ENCODE measurements at places on chromosomes 1 and 21.

DNA sequence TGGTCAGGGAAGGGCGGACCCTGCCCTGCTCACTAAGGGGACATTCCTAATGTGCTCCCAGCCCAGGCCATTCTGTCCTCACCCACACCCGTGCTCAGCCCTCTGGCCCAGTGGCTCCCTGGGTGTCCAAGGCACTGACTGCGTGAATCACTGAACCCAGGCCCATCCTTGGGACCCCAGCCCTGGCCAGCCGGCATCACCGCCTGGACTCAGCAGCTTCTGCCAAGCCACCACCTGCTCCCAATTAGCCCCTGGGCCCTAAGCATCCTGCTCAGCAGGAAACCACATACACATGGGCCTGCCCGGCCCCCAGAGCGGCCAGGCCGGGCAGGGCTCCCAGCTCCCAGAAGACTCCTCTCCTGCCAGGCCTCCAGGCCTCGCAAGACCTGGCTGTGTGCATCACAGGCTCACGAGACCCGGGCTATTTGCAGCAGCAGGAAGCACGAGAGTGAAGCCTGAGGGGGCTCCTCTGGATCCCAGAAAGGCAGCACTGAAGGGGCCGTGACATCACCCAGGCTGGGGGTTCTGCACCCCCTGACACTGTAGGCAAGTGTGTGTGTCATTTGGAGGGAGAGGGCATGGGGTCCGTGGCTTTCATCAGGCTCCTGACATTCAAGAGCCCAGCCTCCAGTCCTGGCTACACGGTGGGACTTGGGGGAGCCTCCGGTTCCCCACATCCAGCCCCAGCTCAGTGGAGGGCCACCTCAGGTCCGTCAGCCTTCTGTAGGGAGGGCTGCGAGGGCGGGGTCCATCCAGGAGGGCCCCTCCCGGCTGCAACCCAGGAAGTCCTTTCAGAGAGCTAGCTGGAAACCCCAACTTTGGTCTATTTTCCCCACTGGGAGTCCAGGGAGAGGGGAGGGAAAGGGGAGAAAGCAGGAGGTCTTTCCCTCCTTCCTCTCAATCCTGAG, 1.6 kb downstream of the MFAP2 start:
- DNase-seq: no peak

- no peak for DNase-seq
Measured at GRCh38 chr1:214296860-214297745, 16.1 kb downstream of the SMYD2 start.

- peak; percentile 40 for DNase-seq
Measured at GRCh38 chr1:51341876-51342496, 11.6 kb upstream of the TTC39A start.

- DNase-seq: no peak
Measured at GRCh38 chr21:33755354-33755753, 113.1 kb downstream of the ITSN1 start.

- no peak for DNase-seq
Measured at GRCh38 chr1:2483970-2484369, 7.9 kb downstream of the PLCH2 start.

- no peak for DNase-seq
Measured at GRCh38 chr1:176434234-176434633, 28.7 kb upstream of the PAPPA2 start.

DNA sequence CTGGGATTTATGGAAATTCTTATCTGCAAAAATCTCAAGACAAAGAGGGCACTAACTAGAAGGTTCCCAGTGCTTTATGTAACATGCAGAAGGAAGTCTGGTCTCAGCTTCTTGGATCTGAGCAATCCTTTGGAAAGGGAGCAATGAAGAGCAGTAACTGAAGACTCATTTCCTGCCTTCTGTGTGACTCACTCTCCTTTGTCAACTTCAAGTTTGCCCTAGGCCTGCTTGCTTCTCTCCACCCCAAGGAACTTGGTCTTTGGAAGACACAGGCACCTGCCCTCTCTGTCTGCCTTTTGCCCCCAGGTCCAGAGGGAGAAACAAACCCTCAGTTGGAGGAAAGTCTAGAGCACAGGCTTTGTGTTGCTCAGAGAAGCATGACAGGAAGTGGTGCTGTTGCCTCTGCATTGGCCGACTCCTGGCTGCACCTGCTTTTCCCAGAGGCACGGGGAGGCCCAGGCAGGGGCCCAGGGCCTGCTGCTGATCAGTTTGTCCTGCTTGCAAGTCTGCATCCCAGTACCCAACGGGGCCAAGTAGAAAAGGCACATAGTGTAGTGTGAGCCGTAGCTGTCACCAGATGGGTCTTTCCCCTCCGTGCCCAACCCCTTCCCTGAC, 137.2 kb downstream of the DHRS3 start:
- peak; percentile 64 for DNase-seq

GRCh38 chr1:185467122-185467521, 150.1 kb upstream of the IVNS1ABP start:
- DNase-seq: no peak

- DNase-seq: no peak
Measured at GRCh38 chr1:68198752-68199151, 33.6 kb downstream of the WLS start.

GRCh38 chr1:168054117-168054516, 82.6 kb downstream of the GPR161 start:
- DNase-seq: no peak

Measured in activated CD8-positive, alpha-beta memory T cell treated with anti-CD3 and anti-CD28 coated beads, Interleukin-2, amount 50 U/mL, for 48 hours (primary cell).